ENCODE measurements at places on chromosomes 6 and 20.

GRCh38 chr6:142756215-142756630, 188.8 kb downstream of the HIVEP2 start:
- no peak for DNase-seq

DNA sequence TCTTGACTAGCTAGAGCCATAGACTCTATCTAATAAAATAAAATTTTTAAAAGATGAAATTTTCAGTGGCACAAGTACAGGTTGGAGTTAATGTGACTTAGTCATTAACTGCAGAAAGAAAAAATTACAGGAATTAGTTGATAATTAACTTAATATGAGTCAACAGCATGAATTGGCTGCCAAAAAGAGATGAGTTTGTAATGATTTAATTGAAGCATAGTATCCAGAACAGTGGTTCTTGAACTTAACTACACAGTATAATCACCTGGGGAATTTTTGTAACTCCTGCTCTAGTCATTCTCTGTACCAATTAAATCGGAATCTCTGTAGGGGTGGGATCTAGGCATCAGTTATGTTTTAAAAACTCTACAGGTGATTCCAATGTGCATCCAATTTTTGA, 46.3 kb upstream of the HMGN3 start:
- DNase-seq, result no peak

DNA sequence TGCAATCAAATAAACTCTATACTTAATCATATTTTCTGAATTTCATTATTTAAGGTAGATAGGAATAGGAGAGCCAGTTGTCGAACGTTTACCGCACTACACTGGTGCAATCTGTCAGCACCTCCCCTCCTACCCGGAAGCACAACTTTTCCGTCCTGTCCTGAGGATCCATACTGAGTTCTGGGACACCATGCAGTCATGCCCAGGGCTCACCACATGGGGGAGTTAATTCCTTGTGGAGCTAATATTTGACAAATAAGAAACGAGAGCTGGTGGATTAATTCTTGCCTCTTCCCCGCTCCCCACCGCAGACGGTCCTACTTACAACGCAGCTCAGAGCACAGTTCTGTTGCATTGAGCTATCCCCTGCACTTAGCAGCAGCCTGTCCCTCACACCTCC, 107.7 kb upstream of the RALGAPA2 start:
- DNase-seq, result no peak

DNA sequence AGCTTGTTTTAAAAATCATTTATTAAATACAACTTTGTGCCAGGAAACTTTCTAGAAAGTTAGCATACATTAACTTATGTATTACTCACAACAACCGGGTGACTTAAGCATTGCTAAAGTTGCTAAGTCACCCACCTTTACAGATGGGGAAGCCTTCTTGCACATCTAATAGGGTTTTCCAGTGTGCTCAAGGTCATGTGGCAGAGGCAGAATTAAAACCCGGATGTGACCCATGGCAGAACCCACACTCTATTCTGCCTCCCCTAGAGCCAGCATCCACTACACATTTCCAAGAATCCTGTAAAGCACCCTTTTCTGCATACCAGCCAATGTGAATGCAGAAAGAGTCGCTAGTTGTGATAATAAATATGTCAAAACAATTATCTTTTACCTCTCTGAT, 13.4 kb downstream of the LINC00237 start:
- DNase-seq, result no peak

- no peak for DNase-seq
These were observed 304.7 kb downstream of the FARS2 start for GRCh38 chr6:5565971-5566370.

DNA sequence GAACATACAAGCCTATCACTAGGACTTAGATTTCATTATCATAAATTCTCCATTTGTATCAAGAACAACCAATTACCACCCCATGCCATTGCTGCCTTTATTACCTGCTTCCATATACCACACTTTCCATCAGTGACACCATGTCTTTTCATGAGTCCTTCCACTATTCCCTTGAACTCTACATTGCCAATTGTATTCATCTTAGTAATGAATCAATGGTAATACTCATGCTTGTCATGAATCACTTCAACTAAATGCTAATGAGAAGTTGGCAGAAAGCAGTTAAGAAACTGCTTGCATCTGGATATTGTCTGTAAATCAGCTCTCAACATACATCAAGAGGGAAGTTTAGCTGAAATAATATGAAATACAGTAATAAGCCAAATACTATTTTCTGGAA, 61.2 kb upstream of the RNF217 start:
- DNase-seq, result no peak

GRCh38 chr6:44356487-44356886, 14.0 kb downstream of the SPATS1 start:
- no peak for DNase-seq

All from hippocampal formation (tissue), 2 donors.